Ascending aorta (tissue), 2 donors: ENCODE measurements at places on chromosomes 7 and 10. TPM values are rescaled to one million over a fixed set of nuclear protein-coding genes. Genes with fewer than 3 reads are reported as not detected.

RAMP3 gene
- 586 TPM for total RNA-seq

LRRC17 gene
- total RNA-seq: 10.5 TPM

LBX1 gene
- not detected for total RNA-seq

LRGUK gene
- total RNA-seq: not detected

HKDC1 gene
- total RNA-seq: not detected

ATRNL1 gene
- 15.4 TPM for total RNA-seq

JCAD gene
- 82.8 TPM for total RNA-seq

GLRX3 gene
- total RNA-seq: 30.7 TPM

PHKG1 gene
- 1.1 TPM for total RNA-seq

ENKUR gene
- total RNA-seq: not detected

DNA sequence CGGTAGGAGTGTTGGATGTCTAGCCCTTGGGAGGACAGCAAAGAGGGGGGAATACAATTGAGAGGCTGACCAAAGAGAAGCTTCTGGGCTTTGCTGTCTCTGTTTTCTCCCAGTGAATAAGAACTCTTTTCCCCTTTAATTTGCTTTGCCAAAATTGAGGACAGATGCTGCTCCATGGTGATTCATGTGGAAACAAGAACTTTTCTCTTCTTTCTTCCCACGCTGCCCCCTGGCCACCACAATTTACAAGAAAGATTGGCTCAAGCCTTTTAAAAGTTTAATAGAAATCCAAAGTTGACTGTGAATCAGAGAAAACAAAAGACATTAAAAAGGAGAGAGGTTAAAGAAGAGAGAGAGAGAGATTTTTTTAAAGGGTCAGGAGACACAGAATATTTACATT lies 49.0 kb downstream of the PRR15 start:
- DNase-seq: no peak

DNA sequence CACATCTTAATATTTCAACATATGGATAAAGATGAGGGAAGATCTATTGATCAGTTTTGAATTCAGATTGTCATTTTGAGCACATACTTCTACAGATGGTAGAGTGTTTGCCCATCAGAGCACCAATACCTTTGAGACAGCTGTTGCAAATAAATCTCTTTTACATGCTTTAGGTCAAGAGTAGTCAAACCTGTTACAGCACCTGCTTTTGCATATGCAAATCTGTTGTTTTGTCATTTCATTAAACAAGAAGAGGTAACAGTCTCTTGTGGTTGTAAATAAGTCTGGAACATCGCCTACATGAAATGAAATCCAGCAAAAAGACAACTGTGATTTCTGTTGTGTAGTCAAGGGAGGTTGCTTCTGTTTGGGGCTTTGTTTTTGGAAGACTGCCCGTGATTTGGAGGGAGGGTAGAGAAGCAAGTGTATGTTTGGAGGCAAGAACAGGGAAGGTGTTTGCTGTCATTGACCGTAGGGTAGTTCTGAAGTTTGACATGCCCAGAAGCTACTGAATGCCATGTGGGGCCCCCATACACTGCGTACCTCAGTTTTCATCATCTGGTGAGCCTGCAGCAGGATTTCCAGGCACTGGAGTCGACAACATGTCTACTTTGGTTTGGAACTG lies 233.6 kb upstream of the PPP1R3A start:
- no peak for DNase-seq

GRCh38 chr10:30591249-30591670 lies 38.3 kb downstream of the LYZL2 start:
- DNase-seq: no peak

GRCh38 chr10:11176746-11177145 lies 159.1 kb downstream of the CELF2 start:
- no peak for DNase-seq

DNA sequence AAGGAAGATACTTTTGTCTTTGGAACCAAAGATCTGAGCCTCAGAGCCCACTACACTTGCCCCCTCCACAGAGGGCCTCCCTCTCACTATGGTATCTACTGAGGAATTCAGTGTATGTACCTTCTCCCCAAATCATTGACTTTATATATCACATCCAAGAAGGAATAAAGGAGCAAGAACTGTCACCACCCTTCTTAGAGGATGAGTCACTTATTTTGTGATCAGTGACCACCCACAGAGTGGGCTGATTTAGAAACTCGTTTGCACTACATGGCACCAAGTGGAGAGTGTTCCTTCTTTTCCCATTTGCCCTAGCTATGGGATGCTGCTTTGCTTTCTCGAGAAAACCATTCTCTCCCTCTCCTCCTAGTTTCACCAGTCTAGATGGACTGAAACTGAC lies 5.7 kb downstream of the TMEM243 start:
- DNase-seq: no peak

- no peak for DNase-seq
Observed at GRCh38 chr10:95391581-95392216, 100.9 kb upstream of the PDLIM1 start.

- no peak for DNase-seq
Observed at GRCh38 chr10:35058134-35058533, 32.0 kb downstream of the CUL2 start.

- no peak for DNase-seq
Observed at GRCh38 chr7:71220210-71220695, 88.3 kb downstream of the GALNT17 start.

GRCh38 chr7:16356301-16356958 lies 64.9 kb downstream of the CRPPA start:
- DNase-seq: no peak

DNA sequence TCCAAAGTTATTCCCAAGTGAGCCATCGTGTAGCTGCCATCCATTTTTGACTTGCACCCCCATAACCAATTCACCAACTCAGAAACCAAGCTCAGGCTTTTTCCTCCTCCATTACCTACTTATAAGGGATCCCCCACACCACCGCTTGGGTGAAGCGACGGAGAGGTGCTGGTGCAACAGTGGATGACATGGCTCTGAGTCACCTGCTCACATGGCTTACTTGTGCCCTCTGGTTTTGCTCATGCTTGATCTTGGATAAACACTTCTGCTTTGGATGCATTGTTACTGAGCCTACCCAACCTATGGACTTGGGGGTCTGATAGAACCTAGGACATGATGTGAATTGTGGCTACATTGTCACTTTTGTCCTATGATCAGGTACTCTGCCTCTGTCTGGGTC lies 12.0 kb upstream of the AKR1B1 start:
- DNase-seq: no peak

DNA sequence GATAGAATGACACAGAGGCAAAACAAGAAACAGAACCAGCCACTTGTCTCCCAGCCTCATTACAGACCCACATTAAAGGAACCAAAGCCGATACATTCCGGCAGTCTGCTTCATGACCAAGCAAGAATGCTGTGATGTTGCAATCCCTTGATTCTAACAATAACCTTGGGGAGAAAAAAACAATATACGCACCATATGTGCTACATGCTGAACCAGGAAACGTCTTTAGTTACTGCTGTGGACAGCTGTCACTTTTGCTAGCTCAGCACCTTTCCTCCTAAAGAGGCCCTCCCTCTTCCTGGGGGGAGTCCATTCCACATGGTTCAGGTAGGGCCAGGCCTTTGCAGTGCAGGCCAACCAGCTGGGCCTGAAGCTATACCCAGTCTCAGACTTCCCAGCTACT lies 79.1 kb downstream of the PRTFDC1 start:
- DNase-seq: peak; percentile 65

DNA sequence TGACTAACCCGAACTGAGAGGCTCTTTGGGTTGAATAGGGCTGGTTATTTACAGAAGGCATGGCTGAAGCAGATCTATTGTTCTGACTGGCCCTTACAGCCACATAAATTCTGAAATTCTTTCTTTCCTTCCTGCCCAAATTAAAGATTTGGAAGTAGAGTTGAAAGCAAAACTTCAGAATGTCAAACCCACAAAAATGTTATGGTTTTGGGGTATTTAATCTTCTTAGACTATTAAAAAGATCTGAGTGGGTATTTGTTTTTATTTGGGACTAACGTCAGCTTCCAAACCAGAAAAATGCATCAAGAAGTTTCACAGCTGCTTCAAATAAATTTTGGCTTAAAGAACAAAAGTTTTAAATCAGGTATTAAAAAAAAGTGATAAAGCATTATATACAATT lies 124.5 kb downstream of the AHR start:
- DNase-seq: no peak
